ENCODE measurements at places on chromosomes 16 and 17.

GRCh38 chr17:45229681-45230409, 8.2 kb downstream of the FMNL1 start:
- DNase-seq, result no peak

DNA sequence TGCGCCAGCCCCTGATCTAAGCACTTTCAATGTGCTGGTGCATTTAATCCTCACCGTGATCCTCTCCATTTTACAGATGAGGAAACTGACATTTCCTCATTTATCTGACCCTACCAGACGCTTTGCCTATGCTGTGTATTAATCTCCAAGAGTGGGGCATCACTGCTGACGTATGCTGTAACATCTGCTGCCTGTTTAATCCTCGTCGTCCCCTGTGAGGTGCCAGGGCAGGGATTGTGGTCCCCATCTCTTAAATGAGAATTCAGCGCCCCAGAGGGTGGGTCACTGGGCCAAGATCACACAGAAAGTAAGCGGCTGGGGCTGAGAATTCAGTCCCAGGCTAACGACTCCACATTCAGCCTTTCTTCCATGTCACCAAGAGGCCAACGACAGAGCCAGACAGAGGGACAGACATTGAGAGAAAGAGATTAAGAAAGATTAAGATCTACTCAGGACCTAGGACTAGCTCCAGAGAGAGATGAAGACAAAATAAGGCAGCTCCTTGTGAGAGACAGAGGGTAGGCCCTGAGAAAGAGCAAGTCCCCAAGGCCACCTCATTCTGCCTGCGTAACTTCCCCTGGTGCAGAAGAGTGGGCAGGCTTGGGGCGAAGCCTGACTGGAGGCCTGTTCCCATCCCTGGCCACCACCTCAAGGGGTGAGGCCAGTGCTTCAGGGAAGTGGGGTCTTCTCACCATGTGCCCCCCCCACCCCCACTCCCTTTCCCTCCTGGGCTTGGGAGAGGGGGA, 13.5 kb downstream of the CACNA1G start:
- DNase-seq, result no peak

DNA sequence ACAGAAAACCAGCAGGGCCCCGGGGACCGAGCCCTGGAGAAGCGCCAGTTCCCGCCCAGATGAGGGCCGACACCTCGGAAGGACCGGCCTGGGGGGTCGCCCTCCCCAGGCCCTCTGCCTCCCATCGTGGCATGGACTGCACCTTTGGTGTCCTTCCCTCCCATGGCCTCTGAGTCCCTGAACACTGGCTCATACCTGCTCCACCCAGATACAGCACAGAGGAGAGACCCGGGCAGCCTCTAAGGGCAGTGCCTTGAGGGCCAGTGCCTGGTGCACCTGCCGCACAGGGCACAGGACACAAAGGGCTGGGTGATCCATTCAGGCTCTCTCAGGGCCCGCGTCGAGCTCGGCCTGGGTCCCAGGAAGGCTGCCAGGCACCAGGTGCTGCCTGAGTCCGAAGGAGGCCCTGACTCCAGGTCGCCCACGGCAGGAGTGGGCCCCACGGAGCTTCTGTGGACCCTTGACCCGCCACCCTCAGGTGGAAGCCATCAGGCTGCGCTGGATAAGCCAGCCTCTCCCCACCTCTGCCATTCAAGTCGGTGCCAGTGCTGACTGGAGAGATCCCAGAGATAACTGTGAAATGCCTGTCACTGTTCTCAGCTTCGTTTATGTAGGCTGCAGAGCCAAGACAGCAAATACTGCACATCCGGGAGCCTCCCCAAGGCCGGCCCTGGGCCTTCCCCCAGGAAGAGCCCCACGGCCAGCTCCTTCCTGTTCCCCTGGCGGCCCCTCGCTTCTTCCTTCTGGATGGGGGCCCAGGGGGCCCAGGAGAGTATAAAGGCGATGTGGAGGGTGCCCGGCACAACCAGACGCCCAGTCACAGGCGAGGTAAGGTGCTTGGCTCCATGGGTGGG, at the start of gene ZG16B:
ZG16B (plus strand) TSS at position 803 of the 854 bp plus-strand sequence. CDS start 139 bp downstream, outside the sequence.
- no peak for DNase-seq

GRCh38 chr16:84314373-84314772, 19.7 kb downstream of the WFDC1 start:
- no peak for DNase-seq

- no peak for DNase-seq
Measured at GRCh38 chr16:81697616-81698309, 81.3 kb upstream of the PLCG2 start.

GRCh38 chr16:75222271-75222783, 3.5 kb downstream of the CTRB1 start:
- DNase-seq, result no peak

DNA sequence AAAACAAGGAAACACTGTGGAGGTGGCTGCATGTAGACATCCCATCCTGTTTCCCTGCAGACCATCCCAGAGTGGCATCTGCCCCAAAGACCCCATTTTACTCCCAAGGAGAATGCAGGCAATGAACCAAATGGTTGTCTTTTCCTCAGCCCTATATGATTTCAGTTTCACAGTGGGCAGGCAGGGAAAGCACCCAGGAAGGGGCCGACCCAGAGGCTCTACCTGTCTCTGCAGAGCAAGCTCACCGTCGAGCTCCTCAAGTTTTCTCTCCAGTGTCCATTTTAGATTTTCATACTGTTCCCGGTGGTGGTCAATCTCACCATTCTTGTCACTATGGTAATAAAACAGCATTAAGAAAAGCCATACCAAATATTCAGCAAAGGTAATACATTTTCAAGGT, 14.6 kb downstream of the CCDC57 start:
- DNase-seq, result no peak

All from fibroblast of skin of right quadriceps (primary cell).